CD4-positive, alpha-beta T cell treated with Interleukin-21 for 1 hour (primary cell): ENCODE measurements at places on chromosomes 1 and 21.

- DNase-seq: no peak
Observed at GRCh38 chr1:78892260-78892840, 114.2 kb downstream of the ADGRL4 start.

DNA sequence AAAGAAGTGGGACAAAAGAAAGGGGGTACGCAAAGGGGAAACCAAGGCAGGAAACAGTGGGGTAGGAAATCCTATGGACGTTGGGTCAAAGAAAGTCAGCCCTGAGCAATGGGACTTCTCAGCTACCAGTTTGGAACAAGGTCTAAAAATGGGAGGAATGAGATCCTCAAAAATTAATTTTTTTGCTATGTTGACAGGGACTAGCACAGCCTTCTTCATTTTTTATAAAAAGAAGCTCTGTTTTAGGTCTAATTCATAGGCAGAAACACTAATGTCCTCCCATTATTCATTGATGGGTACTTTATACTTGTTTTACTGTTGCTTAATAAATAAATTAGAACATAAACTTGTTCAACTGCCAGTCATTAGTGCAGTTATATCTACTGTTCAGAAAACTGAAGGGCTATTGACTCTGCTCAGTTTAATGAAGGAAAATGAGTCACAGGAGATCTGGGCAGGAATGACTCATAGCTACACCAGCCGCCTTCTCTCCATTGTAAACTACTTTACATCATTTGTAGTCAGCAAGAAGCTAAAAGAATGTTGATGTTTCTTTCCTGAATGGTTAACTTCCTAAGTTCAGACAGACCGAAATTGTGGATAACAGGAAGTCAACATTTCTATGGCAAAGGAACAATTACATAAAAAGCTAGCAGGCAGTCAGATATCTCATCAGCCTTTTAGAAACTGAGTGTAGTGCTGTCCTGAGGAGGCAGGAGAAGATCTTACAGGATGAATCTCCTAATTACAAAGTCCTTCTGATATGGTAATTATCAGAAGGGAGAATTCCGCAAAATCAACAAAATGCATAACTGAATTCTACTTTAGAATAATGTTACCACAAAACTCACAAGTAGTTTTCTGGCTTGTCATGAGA, 356.4 kb upstream of the PKN2 start:
- DNase-seq: no peak

DNA sequence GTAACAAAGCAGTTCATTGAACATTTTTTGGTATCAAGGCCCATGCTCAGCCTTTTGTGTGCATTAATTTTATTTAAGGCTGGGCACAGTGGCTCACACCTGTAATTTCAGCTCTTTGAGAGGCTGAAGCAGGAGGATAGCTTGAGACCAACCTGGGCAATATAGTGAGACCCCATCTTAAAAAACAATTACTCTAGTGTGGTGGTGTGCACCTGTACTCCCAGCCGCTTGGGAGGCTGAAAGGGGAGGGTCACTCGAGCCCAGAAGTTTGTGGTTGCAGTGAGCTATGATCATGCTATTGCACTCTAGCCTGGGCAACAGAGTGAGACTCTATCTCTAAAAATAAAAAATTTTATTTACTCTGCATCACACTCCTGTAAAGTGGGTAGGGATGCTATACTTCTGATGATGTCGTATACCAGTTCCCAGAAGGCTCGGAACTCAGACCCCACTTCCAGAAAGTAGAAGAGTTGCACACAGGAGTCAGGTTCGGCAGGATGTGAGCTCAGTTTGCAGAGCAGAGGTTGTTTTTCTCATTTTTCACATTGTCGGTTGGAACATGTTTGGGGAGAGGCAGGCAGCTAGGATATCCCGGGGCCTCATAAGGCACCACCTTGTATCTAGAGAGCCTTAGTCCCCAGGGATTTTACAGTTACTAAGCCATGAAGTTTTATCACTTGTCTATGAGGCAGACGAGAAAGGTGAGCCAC, 144.6 kb downstream of the GALNT2 start:
- DNase-seq: no peak

- no peak for DNase-seq
Observed at GRCh38 chr21:27201197-27201596, 234.3 kb upstream of the ADAMTS5 start.

DNA sequence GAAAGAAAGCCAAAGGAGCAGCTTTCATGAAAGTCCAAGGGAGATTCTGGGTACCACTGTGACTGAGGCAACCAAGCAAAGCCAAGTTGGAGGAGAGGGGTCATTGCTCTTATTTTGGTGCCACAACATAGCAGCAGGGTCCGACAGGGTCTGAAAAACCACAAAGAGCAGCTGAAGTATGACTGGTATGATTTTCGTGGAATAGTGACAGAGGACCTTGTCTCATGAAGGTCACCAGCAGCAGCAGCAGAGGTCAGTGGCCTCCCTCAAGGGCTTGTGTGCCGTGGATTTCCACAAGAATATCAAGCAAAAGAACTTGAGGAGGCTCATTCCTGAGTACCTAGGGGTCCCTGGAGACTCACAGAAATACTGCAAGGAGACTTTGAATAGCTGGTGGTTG, 160.9 kb upstream of the SYT6 start:
- DNase-seq: no peak

DNA sequence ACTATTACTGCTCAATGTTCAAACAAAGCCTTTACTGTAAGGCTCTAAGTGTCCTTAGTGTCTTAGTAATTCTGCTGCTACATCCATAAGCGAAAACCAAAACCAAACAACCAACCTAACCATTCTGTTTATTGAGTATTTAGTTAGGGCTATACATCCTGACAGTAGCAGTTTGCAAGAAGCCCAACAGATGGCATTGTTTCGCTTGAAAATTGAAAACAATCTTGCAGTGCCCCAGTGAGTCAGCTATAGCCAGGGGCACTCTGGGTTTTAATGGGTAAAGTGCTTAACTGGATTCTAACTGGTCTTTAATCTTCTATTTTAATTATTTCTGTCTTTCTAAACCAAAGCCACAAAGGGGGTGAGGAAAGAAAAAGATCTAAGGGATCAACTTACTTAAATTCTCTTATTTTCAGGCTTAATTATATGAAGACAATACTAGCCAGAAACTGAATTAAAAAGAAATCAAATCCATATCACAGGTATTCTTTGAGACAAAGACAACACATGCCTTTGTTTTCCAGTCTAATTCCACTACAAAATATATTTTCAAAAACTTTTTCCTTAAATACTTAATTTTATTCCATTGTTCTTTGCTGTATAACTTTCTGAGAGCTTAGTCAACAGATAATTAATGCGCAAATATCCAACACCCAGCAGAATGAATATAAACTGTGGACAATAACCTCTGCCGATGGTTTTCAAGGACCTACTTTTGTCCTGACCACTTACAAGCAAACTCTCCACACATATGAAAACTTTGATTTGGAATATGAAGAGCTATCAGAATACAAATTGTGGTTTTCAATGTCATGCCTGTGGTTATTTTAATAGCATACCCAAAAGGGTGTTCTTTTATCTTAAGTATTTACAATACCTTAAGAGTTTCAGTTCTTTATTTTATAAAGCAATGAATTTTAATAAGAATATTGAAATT, 15.2 kb downstream of the POGZ start:
- DNase-seq: peak; percentile 83
